Mucosa of descending colon (tissue), 3 donors: ENCODE measurements at places on chromosomes 13 and 19. TPM values are rescaled to one million over a fixed set of nuclear protein-coding genes. Genes with fewer than 3 reads are reported as not detected.

Gene FLT3
- total RNA-seq: 0.09 TPM

Gene CD70
- total RNA-seq: not detected

Gene GARIN5A
- total RNA-seq: 3.0 TPM

Gene CEACAM8
- 1.1 TPM for total RNA-seq

Gene NFIC
- 210 TPM for total RNA-seq

Gene TMEM272
- 0.07 TPM for total RNA-seq

Gene CYP4F2
- total RNA-seq: 9.1 TPM

Gene SIGLECL1
- total RNA-seq: not detected

Gene SELENOV
- not detected for total RNA-seq

GRCh38 chr13:83470133-83470797 lies 412.0 kb downstream of the SLITRK1 start:
- no peak for DNase-seq

DNA sequence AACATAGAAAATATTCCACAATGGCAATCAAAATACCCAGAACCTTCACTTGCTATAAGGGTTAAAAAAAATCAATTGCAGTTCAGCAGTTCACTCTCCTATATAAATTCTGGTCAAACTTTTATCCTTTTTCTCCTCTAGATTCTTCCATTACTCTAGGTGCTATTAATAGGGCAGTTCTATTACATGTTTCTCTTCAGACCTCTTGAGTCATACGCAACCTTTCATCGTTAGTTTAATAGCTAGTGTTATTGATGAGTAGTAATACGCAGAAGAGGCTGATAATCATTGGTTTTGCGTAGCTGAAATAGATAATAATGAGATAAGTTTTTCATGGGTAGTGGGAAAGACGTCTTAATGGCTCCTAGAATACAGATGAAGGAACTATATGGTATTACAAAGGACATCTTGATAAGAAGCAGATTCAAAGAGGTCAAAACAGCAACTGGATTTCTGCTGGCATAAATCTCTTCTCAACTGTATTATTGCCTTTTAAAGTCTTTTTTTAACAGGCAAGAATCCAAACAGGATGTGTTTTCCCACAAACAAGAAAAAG lies 118.3 kb upstream of the STARD13 start:
- DNase-seq: no peak

DNA sequence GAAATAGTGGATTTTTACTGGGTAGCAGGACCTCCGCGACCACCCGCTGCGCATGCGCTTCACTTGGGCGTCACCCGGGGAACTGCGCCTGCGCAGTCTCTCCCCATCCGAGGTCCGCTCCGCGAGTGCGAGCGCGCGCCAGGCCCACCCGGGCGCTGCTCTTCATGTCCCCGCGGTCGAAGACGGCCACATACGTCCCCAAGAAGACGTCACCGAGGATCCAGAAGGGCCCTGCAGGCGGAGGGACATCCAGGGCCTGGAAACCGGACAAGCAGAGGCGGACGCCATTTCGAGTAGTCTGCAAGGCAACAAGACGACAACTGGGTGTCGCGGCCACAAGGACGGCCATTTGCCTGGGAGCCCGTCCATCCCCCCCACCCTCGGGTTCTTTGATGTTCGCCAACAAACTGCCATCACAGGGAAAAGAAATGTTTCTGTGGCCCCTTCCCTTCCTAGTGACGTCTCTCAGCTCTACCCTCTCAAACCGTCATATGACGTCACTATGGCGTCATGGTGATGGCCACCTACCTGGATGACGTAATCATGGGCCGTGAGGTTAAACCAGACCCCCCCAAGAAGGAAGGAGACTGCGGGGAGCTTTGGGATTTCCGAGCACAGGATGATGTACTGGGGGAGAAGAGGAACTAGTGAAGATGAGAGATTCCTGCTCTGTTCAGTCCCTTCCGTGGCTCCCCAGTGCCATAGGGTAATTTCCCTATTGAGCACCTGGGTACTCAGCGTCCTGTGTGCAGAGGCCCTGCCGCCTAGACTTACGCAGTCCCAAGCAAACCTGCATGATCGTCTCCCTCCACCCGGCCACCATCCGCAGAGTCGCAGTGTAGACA lies 6.7 kb downstream of the NAPSA start:
- peak; percentile 55 for DNase-seq

GRCh38 chr13:97275776-97276501 lies 53.8 kb downstream of the MBNL2 start:
- DNase-seq: no peak

- DNase-seq: peak; percentile 19
Measured at GRCh38 chr19:24046550-24046949, 40.4 kb upstream of the ZNF254 start.

GRCh38 chr13:73018336-73018735 lies 40.5 kb upstream of the KLF5 start:
- DNase-seq: no peak

- DNase-seq: no peak
Measured at GRCh38 chr19:56885173-56885985, 44.9 kb upstream of the PEG3 start.

DNA sequence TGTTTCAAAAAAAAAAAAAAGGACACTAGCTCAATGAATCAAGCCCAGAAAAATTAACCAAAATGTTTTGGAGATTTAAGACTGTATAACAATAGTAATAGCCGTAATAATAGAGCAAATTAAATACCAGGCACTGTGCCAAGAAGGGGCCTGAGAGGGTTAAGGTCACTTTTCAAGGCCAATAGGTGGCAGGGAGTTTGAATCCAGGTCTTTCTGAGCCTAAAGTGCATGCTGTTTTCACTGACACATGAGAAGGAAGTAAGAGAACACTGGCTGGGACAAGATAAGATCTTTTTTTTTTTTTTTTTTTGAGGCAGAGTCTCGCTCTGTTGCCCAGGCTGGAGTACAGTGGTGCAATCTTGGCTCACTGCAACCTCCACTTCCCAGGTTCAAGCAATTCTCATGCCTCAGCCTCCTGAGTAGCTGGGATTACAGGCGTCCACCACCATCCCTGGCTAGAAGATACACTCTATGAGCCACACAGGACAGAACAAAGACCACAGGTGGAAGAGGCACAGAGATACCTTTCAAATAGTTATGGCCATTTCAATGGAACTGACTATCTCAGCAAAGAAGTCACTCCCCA lies 7.7 kb downstream of the FFAR2 start:
- no peak for DNase-seq

GRCh38 chr13:28044608-28045007 lies 55.8 kb downstream of the FLT3 start:
- DNase-seq: no peak
